ENCODE measurements at places on chromosomes 5 and 9.

DNA sequence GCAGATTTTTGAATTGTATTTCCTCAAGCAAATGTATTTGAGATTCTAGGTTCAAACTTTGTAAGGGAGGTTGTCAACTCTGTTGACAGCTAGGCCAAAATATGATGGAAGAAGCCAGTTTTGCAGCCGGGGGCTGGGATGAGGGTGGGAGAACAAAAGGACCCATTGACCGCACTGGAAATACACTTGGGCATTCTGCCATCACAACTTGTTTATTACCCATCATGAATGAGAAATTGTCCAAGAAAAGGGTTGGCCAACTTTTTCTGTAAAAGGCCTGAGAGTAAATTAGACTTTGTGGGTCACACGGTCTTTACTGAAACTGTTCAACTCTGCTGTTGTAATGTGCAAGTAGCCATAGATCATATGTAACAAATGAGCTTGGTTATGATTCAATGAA is 221.3 kb upstream of the KLF9 start:
- no peak for DNase-seq

GRCh38 chr5:131224387-131225201 is 39.3 kb upstream of the CDC42SE2 start:
- no peak for DNase-seq

DNA sequence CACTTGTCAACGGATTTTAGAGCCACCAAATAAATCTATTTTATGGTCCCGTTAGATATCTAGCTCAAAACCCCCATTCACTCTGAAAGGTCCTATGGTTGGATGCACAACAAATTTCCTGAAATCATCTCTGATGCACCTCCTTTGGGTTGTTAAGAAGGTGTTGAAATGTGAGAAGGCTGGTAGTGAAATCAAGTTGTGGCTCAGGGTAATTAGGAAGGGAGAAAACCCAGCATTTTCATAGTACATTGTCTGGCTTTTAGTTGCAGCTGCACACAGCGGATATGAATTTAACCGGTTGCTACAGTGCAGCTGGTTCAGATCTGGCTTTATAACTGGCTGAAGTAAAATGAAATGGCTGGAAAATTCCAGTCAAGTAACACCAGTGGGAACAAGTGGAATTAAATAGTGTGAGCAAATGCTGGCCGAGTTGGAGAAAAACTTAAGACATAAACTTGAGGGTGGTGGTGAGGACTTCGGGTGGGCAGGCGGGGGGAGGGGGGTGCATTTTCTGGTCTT is 17.6 kb downstream of the RGMB start:
- DNase-seq = no peak

GRCh38 chr5:169164481-169164925 is 136.4 kb downstream of the SLIT3 start:
- DNase-seq = no peak

DNA sequence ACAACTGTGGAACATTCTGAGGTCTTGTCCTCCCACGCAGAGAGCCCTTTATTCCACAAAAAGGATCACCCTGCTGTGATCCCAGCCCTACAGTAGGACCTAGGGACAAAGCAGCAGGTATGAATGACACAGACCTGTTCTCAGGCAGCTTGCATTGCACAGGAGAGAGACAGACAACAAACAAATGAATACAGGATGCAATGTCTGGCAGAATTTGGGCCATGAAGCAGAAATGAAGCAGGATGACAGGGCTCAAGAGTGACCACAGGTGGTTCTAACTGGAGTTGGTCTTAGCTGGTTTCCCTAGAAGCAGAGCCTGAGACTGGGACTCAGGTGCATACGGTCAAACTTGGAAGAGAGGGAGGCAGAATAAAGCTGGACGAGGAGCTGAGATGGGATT is 388.8 kb downstream of the CDK5RAP2 start:
- no peak for DNase-seq

DNA sequence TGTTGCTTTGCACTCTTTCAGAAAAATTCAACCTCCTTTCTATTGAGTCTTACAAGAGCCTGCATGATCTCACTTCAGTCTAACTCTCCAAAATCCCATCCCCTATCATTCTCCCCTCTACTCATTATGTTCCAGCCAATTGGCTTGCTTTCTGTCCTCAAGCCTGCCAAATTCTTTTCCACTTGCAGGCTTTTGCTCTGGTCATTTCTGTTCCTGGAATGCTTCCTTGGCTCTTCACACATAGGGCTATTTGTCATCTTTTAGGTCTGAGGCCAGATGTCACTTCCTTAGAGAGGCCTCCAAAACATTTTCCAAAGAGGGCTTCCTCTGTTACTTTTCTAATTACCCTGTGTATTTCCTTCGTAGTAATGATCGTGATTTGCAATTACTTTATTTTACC is 11.8 kb upstream of the CHD1 start:
- no peak for DNase-seq

- no peak for DNase-seq
Observed at GRCh38 chr9:16794103-16794502, 76.4 kb downstream of the BNC2 start.
